ENCODE measurements at places on chromosomes 12 and 14.

DNA sequence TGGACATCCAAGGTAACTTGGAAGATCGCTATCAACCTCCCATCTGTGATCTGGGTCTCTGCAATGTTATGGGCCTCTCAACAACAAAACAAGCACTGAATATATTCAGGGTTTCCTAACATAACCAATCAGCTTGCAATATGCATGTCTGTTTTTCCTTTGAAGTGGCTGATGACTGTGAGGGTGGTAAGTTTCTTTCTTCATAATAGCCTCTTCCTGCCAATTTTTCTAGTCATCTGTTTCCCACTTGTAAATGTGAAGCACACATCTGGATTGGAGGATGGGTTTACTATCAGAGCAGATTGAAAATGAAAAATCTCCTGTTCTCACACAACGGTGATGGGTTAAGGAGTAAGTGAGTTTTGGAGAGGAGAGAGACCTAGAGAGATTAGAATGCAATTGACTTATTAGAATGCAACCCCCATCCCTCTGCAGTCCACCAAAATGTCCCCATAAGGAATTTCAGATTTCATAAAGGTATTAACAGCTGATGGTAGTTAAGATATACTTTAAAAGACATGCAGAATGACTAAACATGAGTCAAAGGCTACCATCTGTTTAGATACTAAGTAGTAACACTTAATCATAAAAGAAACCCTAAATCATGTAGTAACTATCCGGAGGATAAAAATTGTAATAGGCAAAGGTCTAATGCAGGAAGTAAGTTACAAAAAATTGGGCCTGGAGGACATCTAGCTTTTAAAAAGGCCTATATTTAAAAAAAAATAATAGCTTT lies 58.4 kb upstream of the SAV1 start:
- no peak overlapping the region for H3K27ac ChIP-seq
- H3K27me3 ChIP-seq, result no peaks in the 10 kb centered on the region
- DNase-seq, result no peak
- no peaks in the 10 kb centered on the region for H3K4me1 ChIP-seq
- H3K36me3 ChIP-seq, result peaks cover 20% of the 10 kb centered on the region
- H3K4me3 ChIP-seq, result no peak overlapping the region

DNA sequence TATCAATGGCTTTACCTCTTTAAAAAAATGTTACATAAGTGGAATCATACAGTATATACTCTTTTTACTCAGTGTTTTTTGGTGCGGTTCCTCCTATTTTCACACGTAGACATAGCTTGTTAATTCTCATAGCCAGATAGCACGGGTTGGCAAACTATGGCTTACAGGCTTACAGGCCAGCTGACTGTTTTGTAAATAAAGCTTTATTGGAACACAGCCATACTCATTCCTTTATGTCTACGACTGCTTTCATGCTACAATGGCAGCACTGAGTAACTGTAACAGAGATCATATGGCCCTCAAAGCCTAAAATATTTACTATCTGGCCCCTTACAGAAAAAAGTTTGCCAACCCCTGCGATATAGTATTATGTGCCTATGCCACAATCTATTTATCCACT lies 5.8 kb upstream of the DAAM1 start:
- H3K27me3 ChIP-seq, result no peaks in the 10 kb centered on the region
- H3K4me3 ChIP-seq, result no peak overlapping the region
- H3K27ac ChIP-seq, result no peak overlapping the region
- DNase-seq, result no peak

- no peak overlapping the region for H3K27ac ChIP-seq
- no peaks in the 10 kb centered on the region for H3K36me3 ChIP-seq
- no peak overlapping the region for H3K4me3 ChIP-seq
- no peaks in the 10 kb centered on the region for H3K4me1 ChIP-seq
- H3K27me3 ChIP-seq, result peaks cover 4% of the 10 kb centered on the region
- no peak for DNase-seq
These were observed 1.1 kb downstream of the SLC38A4 start for GRCh38 chr12:46824709-46825108.

- H3K4me3 ChIP-seq, result no peak overlapping the region
- H3K4me1 ChIP-seq, result no peaks in the 10 kb centered on the region
- H3K27me3 ChIP-seq, result no peaks in the 10 kb centered on the region
- no peaks in the 10 kb centered on the region for H3K36me3 ChIP-seq
These were observed 40.6 kb downstream of the PACS2 start for GRCh38 chr14:105355049-105355575.

- H3K4me1 ChIP-seq, result peaks cover 20% of the 10 kb centered on the region
- peak overlapping the region; percentile 30 for H3K27ac ChIP-seq
- peak; percentile 48 for DNase-seq
These were observed 53.5 kb downstream of the DGLUCY start for GRCh38 chr14:91167380-91167770.

DNA sequence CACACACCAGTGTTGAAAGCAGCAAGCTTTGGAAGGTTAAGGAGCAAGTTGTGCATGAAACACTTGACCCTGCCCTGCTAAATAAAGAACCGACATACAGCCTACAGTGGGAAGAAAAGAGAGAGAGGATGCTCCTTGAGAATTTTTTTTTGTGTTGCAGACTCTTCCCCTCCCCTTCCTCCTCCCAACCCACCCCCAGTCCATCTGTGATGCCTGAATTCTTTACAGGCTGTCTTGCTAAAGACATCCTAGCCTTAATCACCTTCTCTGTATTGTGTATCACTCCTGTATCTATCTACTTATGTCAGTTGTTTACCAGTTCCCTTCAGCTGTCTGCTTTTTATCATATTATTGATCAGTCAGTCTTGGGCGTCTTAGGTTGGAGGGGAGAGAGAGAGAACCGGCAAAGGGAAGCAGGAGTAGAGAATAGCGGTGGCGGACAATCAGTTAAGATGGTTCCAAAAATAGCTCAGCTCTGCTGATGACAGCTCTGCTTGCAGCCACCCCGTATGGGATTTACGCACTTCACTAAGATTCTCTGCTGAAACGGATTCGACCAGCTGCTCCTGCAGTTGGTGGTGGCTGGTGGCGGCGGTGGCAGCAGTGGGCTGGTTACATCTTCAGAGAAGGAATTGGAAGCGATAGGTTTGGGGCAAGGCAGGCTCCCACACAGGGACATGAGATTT lies 664.7 kb downstream of the NRXN3 start:
- H3K27ac ChIP-seq, result no peak overlapping the region
- no peaks in the 10 kb centered on the region for H3K4me1 ChIP-seq
- no peak for DNase-seq
- H3K27me3 ChIP-seq, result no peaks in the 10 kb centered on the region
- H3K36me3 ChIP-seq, result no peaks in the 10 kb centered on the region

DNA sequence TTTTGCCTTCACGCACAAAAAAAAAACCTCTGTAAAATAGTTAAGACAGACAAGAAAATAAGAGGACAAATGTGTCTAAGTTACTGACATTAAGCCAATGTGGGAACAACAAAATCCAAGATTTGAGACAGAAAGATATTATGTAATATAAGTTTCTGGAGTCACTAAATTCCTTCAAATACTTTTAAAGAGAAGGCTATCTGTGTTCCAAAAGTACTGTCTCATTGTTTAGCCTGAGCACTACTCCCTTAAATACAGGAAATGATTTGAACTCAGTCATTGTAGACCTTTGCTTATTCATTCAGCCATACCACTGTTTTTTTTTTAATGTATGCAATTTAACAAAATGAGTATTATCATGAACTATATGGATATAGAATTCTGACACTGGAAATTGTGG lies 82.7 kb upstream of the KITLG start:
- no peak overlapping the region for H3K27ac ChIP-seq
- no peak overlapping the region for H3K4me3 ChIP-seq
- H3K4me1 ChIP-seq, result no peaks in the 10 kb centered on the region
- no peaks in the 10 kb centered on the region for H3K36me3 ChIP-seq

DNA sequence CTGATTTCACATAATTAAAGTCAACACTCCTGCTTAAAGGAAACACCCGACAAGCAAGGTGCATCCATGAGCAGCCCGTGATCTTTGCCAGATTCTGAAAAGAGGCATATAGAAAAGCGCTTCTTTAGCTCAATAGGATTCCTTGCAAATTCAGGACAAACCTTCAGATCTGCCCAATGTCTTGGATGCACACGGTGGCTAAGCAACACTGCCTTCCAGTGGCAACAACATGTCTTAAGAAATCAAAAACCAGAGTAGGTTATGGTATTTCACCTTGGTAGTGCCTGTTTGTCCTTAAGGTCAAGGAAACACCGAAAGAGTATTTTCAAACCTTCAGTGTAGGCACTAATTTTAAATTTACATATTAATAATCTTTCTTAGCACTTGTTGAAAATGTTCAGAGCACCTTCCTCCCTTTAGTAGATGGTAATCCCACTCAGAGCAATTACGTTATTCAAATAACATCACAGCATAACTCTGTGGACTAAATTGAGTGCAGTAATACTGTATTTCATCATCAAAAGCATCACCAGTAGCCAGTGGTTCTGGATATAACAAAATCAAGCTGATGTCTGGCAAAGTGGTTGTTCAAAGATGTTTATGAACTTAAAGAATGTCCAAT lies 58.0 kb upstream of the CDKN3 start:
- no peak overlapping the region for H3K4me3 ChIP-seq
- no peaks in the 10 kb centered on the region for H3K4me1 ChIP-seq
- DNase-seq, result no peak
- no peaks in the 10 kb centered on the region for H3K27me3 ChIP-seq
- no peaks in the 10 kb centered on the region for H3K36me3 ChIP-seq

- H3K4me3 ChIP-seq, result no peak overlapping the region
- no peaks in the 10 kb centered on the region for H3K4me1 ChIP-seq
- no peaks in the 10 kb centered on the region for H3K36me3 ChIP-seq
These were observed 27.5 kb downstream of the CCDC91 start for GRCh38 chr12:28217805-28218204.

- no peak overlapping the region for H3K27ac ChIP-seq
- no peaks in the 10 kb centered on the region for H3K27me3 ChIP-seq
These were observed 15.1 kb downstream of the CHD8 start for GRCh38 chr14:21440859-21441258.

DNA sequence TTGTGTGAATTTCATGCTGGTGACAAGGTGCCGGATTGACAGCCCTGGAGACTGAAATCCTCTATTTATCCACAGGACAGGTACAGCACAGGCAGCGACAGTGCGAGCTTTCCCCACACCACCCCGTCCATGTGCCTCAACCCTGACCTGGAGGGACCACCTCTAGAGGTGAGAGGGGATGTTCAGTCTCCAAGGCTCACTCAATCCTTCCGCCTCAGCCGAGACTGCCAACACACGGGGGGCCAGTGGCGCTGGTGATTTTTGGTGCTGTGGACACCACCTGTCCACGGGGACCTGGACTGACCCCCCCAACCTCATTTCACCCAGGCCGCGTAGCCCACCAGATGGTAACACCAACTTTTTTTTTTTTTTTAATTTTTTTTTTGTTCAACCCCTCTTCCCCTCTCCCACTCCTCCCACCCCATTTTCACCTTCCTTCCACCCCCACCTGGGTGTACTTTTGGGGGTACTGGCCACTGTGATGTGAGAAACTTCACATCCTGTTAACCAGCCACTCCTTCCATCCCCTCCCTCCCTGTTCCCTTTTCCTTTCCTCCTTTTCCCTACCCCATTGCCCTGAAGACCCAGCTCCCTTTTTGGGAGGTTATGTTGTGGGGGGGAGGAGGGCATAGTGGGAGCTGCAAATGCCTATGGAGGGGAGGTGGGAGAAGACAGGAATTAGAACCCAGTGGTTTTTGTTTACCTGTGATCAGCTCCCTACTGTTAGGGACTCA lies 12.9 kb downstream of the PCBP2 start:
- no peaks in the 10 kb centered on the region for H3K27me3 ChIP-seq
- no peak for DNase-seq
- no peak overlapping the region for H3K4me3 ChIP-seq
- no peaks in the 10 kb centered on the region for H3K4me1 ChIP-seq

GRCh38 chr12:57470286-57470969 lies 9.2 kb downstream of the ARHGAP9 start:
- no peak overlapping the region for H3K27ac ChIP-seq
- no peak for DNase-seq
- H3K4me3 ChIP-seq, result no peak overlapping the region
- H3K36me3 ChIP-seq, result no peaks in the 10 kb centered on the region
- no peaks in the 10 kb centered on the region for H3K27me3 ChIP-seq

- no peak for DNase-seq
- no peaks in the 10 kb centered on the region for H3K36me3 ChIP-seq
- no peaks in the 10 kb centered on the region for H3K27me3 ChIP-seq
- no peaks in the 10 kb centered on the region for H3K4me1 ChIP-seq
- no peak overlapping the region for H3K27ac ChIP-seq
These were observed 343.4 kb downstream of the LRIG3 start for GRCh38 chr12:58576916-58577315.

DNA sequence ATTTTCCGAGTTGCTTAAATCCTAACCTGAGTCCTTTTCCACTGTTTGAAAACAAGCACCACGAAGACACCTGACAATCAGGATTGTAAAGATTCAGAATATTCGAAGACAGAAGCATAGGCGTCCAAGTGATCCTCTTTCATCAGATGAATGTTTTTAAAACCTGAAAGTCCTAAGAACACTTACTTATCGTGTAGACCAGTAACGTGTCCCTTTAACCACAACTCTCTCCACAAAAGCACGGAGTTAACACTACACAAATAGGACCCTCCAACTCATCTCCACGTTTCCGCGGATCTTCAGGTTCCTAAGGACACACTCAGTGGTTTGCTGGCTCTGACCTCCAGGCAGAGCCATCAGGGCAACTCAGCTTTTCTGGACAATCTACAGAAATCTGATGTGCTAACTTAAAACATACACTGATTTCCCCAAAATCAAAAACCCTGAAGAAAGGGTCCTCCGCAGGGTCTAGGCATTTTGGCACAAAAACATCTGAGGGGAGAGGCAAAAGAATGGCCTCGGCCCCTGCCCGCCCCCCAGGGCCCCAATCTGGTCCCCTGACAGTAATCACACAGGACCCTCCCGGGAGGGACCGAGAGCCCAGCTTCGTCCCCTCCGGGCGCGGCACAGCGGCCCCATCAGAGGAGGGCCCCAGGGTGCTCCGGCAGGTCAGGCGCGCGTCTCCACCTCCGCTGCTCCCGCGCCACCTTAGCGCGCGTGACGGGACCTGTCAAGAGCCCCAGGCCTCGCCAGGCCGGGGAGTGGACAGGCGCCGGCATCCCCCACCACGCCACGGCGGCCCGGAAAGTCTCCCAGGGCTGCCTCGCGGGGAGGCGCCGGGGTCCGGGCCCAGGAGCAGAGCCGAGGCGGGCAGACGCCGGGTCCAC lies 925 bp downstream of the DICER1 start:
- H3K4me1 ChIP-seq, result peaks cover 4% of the 10 kb centered on the region
- DNase-seq, result peak; percentile 36
- peak overlapping the region; percentile 73 for H3K4me3 ChIP-seq
- no peaks in the 10 kb centered on the region for H3K36me3 ChIP-seq
- H3K27ac ChIP-seq, result peak overlapping the region; percentile 97
- no peaks in the 10 kb centered on the region for H3K27me3 ChIP-seq

GRCh38 chr14:99258876-99259726 lies 12.9 kb downstream of the BCL11B start:
- no peak for DNase-seq
- H3K4me1 ChIP-seq, result no peaks in the 10 kb centered on the region

DNA sequence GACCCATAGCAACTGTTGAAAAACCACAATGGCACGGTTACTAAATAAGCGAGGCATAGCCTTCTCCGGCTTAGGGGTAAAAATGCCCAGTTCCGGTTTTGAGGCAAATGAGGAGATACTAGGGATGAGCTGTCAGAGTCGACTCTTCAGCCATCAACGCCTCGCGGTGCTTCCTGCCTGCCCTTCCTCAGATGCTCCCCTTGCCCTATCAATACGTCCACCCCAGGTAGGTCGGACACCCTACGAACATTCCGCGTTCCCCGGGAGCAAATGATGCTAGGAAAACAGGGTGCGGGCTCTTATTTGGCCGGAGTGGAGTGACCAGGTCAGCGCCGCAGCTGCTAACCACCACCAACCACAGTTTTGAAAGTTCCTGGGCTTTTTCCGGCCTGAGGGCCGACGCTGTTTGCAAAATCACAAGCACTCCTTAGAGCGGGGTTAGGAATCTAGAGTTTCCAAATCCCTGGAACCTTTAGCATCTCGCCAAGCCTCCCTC lies 1.2 kb downstream of the SRSF9 start:
- peaks cover 5% of the 10 kb centered on the region for H3K36me3 ChIP-seq
- no peaks in the 10 kb centered on the region for H3K27me3 ChIP-seq

Measured in pancreas (tissue), 10 donors.